Effector memory CD8-positive, alpha-beta T cell (primary cell): ENCODE measurements at places on chromosomes 2 and 18.

- DNase-seq, result no peak
Observed at GRCh38 chr2:208129744-208130711, at the start of gene CRYGC. Gene CRYGC (minus strand): TSS chr2:208129828. CDS start chr2:208129792, 36 bp downstream.

DNA sequence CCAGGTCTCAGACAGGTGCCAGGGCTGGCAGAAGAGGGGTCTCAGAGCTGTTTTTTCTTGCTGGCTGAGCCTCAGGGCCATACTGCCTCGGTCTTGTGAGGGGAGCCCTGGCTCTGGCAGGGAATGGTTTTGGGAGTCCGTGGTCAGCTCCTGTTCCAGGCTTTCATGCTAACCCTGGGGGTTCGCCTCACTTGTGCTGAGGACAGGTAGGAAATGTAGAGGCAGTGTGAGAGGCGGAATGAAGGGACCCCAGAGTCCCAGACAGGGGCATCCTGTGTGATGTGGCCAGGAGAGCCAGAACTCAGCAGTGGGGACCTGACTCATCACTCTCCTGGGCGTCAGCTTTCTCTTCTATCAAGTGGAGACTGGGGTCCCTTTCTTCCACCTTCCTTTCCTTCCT lies 5.7 kb upstream of the CELF4 start:
- DNase-seq, result no peak

GRCh38 chr18:55328301-55328700 lies 259.7 kb downstream of the TCF4 start:
- DNase-seq, result no peak

DNA sequence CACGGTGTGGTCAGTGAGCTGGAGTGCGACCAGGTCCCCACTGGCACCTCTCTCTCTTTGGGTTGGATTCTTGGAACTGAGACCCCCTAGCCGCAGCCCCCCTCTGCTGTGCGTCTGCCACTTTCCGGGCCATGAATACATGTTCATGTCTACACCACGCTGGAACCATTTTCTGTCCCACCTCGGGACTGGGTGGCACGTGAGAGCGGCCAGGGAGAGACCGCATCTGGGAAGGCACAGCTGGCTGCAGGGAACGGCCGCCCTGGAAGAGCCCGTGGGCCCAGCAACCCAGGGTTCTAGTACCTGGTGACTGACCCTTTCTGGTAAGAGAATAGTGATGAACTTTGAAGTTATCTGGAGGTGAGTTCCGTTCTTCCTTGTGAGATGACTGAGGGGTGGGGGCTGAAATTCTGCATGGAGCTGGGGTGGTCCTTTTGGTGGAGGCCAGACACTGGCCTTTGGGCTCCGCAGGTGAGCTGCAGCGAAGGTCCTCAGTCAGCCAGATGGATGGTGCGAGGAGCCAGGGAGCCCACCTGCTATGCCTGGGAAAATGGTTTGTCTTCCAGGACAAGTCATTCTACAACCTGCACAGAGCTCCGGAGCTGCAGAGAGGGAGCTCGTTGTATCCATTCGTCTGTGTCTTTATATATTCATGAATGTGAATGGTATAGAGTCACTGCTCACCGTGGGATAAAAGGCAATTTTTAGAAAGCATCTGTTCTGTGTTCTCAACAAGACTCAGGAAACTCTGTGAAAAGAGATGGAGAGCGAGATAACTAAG lies 223.5 kb downstream of the NDUFA10 start:
- no peak for DNase-seq

DNA sequence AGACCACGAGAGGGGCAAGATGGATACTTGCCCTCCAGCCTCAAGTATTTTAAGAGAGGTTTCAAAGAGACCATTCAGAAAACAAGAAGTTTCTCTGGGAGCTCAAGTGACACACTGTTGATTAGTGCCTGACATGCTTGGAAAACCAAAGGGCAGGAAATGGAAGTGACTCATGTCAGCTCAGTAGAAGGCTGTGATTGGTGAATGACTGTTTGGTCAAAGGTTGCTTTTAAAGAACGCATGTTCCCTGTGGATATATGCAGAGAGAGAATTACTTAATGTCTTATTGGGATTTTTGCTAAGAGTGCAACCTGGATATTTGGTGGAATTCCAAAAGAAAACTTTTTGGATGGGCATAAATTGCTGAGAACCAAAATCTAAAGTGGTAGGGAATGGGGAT lies 549.9 kb downstream of the XIRP2 start:
- no peak for DNase-seq

- no peak for DNase-seq
Observed at GRCh38 chr2:238106698-238107524, 6.8 kb downstream of the ESPNL start.

DNA sequence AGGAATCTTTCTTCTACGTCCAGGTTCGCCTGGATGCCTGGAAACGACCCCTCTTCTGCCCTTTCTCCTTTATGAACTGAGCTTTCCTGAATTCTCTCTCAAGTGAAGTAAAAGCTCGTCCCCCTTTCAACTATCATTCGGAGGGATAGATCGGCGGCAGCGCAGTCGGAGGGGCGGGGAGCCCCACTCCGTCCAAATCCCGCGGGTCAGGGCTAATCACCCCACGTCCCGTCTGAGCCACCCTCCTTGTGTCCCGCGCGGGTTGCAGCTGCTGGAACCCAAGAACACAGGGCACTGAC lies 367 bp downstream of the FBXO48 start:
- DNase-seq, result no peak

DNA sequence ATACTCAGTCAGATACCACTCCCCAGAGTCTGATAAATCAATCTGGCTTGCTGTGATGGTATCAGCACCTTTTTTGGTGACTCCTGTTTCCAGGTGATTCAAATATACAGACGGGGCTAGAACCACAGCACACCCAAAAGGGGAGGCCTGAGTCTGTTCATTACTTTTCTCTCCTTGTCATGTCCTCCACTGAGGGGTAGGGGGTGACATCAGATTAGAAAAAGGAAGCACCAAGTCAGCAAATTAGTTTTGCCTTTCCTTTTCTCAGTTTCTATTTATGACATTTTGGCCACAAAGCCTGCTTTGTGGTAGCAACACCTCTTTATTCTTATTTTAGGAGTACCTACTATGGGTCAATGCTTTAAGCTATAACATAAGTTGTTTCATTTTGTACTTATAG lies 127.4 kb downstream of the CCDC102B start:
- DNase-seq, result no peak

GRCh38 chr2:134347756-134348155 lies 93.9 kb downstream of the MGAT5 start:
- no peak for DNase-seq

- no peak for DNase-seq
Observed at GRCh38 chr2:160142472-160142871, 57.6 kb downstream of the ITGB6 start.

DNA sequence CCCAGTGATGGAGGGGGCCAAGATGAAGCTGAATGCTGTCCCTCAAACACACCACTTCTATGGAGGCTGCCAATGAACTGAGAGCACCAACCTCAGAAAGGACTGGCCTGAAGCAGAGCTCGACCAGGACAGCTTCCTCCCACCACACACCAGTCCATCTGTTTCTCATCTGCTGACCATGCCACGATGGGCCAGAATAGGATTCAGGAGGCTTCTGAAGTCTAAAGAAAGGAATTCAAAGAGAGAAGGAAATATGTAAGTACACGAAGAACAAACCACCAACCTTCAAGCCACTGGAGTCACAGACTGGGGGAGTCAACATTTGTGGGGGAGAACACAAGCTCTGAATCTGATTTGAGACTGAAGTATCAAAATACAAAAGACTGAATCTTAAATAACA lies 157.6 kb upstream of the CCDC68 start:
- no peak for DNase-seq

DNA sequence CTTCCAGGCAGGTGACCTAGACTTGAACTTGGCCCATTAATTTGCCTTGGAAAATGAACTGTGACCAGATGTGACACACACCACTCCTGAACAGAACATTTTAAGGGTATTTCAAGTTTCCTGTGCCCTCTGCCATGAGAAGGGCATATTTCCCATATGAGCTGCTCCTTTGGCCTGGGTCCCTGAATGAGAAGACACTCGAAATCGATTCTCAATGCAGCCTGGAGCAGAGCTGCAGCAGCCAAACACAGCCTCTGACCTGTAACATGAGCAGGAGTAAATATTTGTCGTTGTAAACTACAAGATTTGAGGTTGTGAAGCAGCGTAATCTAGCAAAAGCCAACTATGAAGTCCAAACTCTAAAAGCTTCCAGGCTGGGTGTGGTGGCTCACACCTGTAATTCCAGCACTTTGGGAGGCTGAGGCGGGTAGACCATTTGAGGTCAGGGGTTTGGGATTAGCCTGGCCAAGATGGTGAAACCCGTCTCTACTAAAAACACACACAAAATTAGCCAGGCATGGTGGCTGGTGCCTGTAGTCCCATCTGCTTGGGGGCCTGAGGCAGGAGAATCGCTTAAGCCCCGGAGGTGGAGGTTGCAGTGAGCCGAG lies 30.1 kb upstream of the SOS1 start:
- no peak for DNase-seq

DNA sequence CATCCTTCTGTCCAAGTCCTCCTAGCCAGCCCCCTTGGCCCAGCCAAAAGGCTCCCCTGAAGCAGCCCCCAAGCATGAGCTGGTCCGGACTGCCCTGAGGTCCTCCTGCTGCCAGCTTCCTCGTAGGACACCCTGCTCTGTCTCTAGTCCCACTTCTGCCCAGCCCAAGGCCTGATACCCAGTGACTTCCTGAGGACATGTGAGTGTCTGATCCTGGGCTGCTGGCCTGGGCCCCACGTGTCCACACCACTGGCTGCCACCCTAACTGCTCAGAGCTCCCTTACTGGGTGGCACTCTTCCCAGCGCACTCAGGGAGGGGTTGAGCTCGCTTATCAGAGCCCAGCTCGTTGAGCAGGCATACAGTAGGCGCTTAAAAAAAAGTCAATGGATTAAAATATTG lies 34.4 kb upstream of the PDIA6 start:
- DNase-seq, result no peak

DNA sequence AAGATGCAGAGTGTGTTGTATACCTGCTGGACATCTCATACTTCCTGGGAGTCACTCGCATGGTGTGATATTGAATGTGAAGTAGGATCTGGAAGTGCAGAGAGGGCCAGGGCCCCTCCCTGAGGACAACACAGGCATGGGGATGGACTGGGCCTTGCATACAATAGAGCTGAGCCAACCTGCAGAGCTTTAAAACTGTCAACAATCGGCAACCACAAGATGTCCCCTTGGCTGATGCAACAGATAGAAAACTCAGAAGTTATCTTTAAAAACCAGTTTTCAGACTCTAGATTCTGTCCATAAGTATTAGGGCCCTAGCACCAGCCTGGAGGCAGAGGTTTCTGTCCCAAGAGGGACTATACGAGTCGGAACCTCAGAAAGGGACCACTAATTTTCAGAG lies 19.7 kb downstream of the EVA1A start:
- no peak for DNase-seq

- no peak for DNase-seq
Observed at GRCh38 chr18:55927831-55928230, 339.8 kb upstream of the TCF4 start.

DNA sequence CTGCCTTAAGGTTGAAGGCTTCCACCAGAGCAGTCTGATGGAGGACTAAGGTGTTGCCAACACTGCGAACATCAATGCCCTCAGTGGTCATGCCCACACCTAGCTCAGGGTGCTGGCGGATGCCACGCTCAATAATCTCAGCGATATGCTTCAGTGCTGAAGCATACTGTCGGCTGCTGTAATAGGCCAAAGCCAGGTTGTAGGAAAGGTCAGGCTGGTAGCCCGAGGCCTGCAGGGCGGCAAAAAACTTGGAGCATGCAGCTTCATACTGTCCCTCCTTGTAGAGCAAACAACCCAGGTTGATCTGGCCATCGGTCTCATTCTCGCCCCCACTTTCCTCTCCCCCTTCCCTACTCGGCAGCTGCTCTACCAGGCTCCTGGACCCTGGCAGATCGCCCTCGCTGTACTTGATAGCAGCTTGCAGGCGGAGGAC lies 159.4 kb downstream of the AGPS start:
- DNase-seq, result no peak

DNA sequence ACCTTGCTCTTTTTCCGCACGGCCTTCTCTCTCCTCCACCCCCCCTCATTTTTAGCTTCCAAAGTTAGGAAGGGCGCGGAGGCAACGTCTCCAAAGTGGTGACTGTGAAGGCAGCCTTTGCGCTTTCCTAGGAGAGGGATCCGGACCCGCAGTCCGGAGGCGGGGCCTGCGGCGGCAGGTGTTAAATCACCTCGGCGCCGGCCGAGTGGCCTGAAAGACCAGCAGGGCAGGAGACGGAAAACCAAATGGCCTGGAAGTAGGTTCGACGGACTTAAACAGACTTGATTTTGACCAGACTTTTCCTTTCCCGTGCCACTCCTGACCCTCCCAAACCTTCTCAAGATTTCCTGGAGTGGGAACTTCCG lies 615 bp downstream of the GORASP2 start:
- peak; percentile 11 for DNase-seq

DNA sequence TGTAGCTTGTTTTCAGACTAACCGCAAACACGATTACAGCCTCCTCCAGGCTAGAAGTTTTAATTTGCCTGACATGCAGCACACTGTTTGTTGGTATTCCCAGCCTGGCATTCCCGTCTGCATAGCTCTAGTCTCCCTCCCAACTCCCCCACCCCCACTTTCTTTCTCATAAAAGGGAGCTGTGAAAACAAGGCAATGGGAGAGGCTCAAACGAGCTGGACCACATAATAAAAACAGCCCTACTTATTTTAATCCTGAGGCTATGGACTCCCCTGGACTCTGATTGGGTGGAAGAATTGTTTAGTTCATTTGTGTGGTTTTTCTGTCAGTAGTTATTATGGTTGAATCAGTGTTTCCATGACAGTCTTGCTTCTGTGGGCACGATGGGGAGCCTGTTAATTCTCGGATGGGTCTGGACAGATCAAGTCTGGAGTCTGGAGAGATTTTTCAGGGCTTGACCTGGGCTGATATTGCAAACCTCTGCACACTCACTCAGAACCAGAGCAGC lies 1.2 kb downstream of the STON1 start:
- DNase-seq, result no peak

GRCh38 chr2:47344890-47345589 lies 57.9 kb upstream of the MSH2 start:
- DNase-seq, result no peak

DNA sequence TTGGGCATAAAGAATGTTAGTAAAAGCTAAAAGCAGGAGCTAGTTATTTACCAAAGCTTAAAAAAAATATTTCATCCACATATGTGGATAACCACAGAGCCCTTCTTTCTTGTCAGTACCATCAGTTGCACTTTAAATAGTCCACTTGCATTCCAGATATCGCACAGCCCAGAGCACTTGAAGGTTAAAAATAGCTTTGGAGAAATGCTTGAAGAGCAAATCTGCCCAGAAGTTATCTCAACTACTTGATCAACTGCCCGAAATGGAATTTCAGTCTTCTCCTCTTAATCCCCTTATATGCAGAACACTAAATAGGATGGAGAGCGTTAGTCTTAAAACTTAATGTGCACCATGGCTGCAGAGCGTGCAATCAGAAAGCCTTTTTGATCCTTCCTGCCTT lies 148.3 kb downstream of the PLEKHA3 start:
- DNase-seq, result no peak

DNA sequence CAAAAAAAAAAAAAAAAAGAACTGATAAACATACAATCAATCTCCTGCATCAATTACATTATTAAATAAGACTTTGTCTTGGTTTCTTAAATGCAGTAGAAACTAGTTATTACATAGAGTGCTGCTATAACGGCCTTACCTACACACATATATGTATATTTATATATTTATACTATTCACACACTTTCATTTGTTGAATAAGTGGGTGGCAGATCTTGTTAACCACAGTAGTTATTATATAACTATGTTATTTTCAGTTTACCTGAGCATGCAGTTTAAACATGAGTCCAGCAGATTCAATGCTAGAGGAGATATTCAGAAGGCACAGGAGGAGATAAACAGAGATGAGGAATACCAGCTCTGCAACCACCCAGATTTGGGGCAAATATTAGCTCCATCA lies 81.5 kb upstream of the CD226 start:
- DNase-seq, result no peak
